Fibroblast of gingiva (primary cell): ENCODE measurements at places on chromosomes 5 and 9.

- DNase-seq = no peak
Observed at GRCh38 chr9:134388289-134388808, 62.1 kb downstream of the RXRA start.

- no peak for DNase-seq
Observed at GRCh38 chr5:153209016-153209415, 281.5 kb upstream of the GRIA1 start.

- DNase-seq = no peak
Observed at GRCh38 chr5:54275361-54275760, 35.0 kb downstream of the ARL15 start.

GRCh38 chr5:119386596-119387344, 31.0 kb downstream of the TNFAIP8 start:
- no peak for DNase-seq

- no peak for DNase-seq
Observed at GRCh38 chr9:130106860-130107233, 53.1 kb downstream of the GPR107 start.

DNA sequence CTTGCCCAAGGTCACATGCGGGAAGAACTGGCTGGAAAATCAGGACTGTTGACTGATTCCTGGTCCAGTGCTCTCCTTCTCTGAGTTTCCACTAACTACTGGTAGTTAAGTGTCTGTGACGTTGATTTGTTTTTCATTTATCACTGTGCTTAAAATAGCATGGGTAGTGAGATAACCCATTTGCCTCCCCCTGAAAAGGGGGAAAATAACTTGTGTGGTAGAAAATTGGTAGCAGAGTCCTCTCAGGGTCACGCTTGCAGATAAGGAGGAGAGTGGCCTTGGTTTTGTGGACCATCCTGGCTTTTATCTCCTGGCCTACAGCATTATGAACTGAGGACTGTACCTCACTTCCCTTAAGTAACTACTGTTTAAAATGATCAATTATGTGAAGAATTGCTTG, 10.9 kb downstream of the FUBP3 start:
- DNase-seq = no peak
